ENCODE measurements at places on chromosomes 11 and 22.

DNA sequence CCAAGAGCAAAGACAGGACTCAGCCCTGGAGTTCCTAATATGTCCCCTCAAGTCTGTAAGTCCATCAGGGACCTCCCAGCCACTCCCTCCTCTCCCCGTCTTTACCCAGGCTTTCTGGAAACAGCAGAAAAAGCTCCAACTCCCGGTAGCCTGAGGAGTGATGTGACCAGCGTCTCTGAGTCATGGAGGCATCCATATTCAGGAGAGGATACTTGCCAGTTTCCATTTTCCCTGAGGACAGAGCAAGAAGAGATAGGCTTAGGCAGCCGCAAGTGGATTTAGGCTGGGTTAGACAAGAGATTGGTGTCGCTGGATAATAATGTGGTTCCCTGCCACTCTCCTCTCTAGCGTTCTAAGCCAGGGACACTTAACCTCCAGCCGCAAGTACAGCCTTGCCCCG is 206.6 kb downstream of the GRIK4 start:
- no peak for DNase-seq
- no peak overlapping the region for H3K4me3 ChIP-seq
- peaks cover 18% of the 10 kb centered on the region for H3K27me3 ChIP-seq

DNA sequence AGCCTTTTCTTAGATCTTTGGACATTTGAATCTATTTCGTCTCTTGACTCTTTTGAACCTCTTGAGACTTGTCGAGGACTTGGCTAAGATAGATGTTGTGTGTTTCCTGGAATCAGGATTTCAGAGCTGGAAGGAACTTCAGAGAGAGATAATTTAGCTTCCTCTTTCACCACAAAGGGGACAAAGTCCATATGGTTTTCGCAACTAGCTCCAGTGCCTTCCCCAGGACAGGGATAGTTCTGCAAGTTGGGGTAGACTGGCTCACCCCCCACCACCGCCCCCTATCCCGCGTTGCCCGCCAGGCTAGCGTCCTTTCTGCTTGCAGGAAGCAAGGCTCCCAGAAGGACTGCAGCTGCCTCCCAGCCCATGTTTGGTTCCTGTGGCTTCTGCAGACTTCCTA is 75.7 kb upstream of the MYO18B start:
- no peak overlapping the region for H3K27ac ChIP-seq
- no peak overlapping the region for H3K4me3 ChIP-seq
- no peaks in the 10 kb centered on the region for H3K27me3 ChIP-seq
- H3K4me1 ChIP-seq, result no peaks in the 10 kb centered on the region
- no peaks in the 10 kb centered on the region for H3K36me3 ChIP-seq
- no peak for DNase-seq

DNA sequence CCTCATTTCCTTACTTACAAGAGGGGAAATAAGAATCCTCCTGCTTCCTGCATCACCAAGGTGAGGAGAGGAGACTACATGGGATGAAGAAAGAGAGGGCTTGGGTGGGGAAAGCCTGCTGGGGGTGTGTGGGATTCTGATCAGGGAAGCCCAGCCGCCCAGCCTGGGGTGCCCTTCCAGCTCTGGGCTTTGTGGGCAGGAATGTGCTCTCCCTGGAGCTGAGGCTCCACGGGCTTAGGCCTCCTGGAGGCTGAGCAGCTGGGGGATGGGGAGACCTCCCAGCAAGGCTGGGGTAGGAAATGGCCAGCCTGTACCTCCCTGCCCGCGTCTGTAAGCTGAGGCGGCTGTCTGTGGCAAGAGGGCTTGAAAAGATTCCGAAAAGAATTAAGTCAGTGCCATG is 206.1 kb downstream of the GRIK4 start:
- H3K36me3 ChIP-seq, result no peaks in the 10 kb centered on the region
- peaks cover 18% of the 10 kb centered on the region for H3K27me3 ChIP-seq
- H3K4me1 ChIP-seq, result peaks cover 16% of the 10 kb centered on the region
- no peak overlapping the region for H3K27ac ChIP-seq

DNA sequence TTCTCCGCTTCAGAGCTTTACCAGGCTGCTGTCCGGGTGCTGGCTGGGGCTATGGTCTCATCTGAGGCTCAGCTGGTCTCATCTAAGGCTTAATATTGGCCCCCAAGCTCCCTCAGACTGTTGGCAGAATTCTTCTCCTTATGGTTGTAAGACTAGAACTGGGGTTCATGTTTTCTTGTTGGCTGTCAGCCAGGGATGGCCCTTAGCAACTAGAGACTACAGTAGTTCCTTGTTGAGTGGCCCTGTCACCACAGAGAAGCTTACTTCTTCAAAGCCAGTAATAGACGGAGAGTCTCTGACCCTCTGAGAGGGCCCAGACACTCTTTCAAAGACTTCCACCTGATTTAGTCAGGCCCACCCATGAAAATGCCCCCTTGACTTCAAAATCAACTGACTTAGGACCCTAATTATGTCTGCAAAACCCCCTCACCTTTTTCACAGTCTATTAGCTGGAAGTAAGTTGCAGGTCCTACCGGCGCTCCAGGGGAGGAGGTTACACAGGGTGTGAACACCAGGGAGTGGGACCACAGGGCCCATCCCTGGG is 24.2 kb upstream of the TREH start:
- H3K36me3 ChIP-seq, result no peaks in the 10 kb centered on the region

- DNase-seq, result no peak
- no peak overlapping the region for H3K4me3 ChIP-seq
- H3K36me3 ChIP-seq, result no peaks in the 10 kb centered on the region
- H3K4me1 ChIP-seq, result peaks cover 40% of the 10 kb centered on the region
- no peaks in the 10 kb centered on the region for H3K27me3 ChIP-seq
Measured at GRCh38 chr22:24289114-24289513, 18.5 kb downstream of the SPECC1L start.

GRCh38 chr11:103619480-103619879 is 417.0 kb upstream of the DDI1 start:
- no peak overlapping the region for H3K4me3 ChIP-seq
- DNase-seq, result no peak
- H3K27ac ChIP-seq, result no peak overlapping the region
- H3K27me3 ChIP-seq, result no peaks in the 10 kb centered on the region
- no peaks in the 10 kb centered on the region for H3K4me1 ChIP-seq

- H3K36me3 ChIP-seq, result no peaks in the 10 kb centered on the region
- H3K27ac ChIP-seq, result no peak overlapping the region
- no peak overlapping the region for H3K4me3 ChIP-seq
- DNase-seq, result no peak
- no peaks in the 10 kb centered on the region for H3K27me3 ChIP-seq
- no peaks in the 10 kb centered on the region for H3K4me1 ChIP-seq
Measured at GRCh38 chr11:131773626-131774025, 403.2 kb downstream of the NTM start.

DNA sequence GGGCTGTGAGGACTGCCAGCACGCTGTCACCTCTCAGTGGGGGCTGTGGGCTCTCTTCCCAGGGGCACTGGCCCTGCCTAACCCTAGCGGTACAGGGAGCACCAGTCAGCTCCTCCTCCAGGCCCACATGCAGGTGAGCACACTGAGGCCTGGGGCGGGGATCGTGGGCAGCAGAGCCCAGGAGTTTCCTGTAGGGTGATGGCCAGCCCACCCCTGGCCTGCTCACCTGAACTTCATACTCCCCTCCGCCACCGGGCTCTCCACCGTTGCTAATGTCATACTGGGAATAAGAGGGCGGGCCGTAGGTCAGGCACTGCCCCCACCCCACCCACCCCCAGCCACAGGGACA is 10.0 kb upstream of the TREH start:
- H3K27ac ChIP-seq, result no peak overlapping the region
- peak overlapping the region; percentile 75 for H3K4me3 ChIP-seq
- DNase-seq, result no peak
- H3K27me3 ChIP-seq, result peaks cover 18% of the 10 kb centered on the region
- no peaks in the 10 kb centered on the region for H3K36me3 ChIP-seq

All from natural killer cell treated with Interleukin-12 subunit alpha and Interleukin-12 subunit beta and Interleukin-15 and Interleukin-18, amount 100 ng/mL, for 72 hours (primary cell).